ENCODE measurements at places on chromosomes 12 and 14. TPM values are rescaled to one million over a fixed set of nuclear protein-coding genes. Genes with fewer than 3 reads are reported as not detected.

DNA sequence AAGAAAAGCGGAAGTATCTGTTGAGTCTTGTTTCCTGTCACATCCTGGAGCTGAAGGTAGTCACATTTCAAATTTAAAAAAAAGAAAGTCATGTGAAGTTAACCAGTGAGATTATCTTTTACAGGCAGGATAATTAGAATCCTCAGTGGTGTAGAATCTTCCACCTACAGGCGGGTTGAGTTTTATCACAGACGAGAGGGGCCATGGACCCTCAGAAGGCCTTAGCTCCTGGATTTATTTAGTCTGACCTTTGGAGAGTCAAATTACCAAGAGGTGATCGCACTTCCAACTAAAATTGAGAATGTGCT lies 13.0 kb upstream of the GNG2 start:
- ATAC-seq, result no peak

DNA sequence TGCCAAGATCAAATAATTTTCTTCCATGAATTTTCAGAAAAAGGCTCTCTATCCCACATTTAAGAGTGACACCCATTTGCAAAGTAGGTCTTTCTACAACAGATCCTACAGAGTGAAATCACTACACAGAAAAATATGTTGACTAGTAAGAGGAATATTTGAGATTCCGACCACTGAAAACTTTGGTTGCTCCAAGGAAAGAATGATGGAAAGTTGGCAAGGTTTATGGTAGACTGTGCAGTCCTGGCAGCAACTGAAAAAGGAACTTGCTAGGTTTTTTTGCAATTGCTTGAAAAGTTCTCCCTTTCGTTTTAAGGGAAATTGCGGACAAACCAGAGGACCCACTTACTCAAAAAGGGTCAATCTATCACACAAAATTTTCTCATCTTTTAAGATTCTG lies 83.1 kb upstream of the TSPAN8 start:
- no peak for ATAC-seq

- ATAC-seq, result no peak
Observed at GRCh38 chr12:77072833-77073495, 7.6 kb upstream of the E2F7 start.

DNA sequence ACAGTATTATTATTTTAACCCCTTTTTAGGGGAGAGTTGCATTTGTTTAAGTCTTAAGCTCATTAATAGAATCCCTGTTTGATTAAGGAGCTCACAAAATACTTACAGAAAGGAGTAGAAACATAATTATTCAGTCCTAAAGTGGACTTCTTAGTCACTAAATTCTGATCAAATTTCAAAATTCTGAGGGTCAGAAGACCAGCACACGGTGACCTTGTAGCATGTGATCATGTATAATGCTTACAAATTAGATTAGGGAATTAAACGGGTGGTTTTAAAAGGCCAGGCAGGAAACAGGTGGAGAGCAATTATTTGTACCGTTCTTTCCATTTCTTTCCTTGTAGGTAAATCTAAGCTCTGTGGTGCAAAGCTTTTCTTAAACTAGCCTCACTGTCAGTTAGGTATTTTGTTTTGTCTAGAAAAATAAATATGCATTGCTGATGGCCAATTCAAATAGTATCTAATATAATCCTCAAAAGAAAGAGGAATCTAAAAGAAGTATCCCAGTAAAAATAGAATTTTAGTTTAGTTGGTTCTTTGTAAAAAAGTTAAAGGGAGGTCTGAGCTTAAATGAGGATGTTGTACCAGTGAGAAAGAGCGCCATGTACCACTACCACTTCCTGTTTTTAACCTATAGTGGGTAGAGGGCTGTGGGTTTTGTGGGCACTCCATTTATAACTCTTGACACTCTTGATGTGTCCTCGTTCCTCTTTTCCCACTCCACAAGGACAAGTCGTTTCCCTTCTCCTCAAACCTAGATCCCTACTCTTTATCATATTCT lies 51.1 kb downstream of the SLC38A1 start:
- no peak for ATAC-seq

DNA sequence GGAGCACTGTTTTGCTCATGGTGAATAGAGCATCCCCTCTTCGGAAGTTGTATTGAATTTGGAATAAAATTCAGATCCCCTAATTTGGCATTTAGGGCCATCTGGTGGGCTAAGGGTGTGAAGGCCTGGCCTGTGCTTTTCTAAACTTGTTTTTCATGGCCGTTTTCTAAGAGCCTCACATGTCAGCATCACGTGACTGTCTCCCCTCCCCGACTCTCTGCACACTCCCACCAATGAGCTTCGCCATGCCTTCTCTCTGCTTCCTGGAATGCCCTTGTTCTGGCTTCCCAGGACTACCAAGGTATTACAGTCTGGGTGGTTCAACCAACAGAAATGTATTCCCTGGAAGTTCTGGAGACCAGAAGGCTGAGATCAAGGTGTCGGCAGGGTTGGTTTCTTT lies 85.3 kb downstream of the PRIMA1 start:
- no peak for ATAC-seq

The TAS2R7 gene
- total RNA-seq, result not detected

The SLC7A7 gene
- 0.41 TPM for total RNA-seq

The COCH gene
- 4.4 TPM for total RNA-seq

The KRT72 gene
- total RNA-seq, result 0.21 TPM

DNA sequence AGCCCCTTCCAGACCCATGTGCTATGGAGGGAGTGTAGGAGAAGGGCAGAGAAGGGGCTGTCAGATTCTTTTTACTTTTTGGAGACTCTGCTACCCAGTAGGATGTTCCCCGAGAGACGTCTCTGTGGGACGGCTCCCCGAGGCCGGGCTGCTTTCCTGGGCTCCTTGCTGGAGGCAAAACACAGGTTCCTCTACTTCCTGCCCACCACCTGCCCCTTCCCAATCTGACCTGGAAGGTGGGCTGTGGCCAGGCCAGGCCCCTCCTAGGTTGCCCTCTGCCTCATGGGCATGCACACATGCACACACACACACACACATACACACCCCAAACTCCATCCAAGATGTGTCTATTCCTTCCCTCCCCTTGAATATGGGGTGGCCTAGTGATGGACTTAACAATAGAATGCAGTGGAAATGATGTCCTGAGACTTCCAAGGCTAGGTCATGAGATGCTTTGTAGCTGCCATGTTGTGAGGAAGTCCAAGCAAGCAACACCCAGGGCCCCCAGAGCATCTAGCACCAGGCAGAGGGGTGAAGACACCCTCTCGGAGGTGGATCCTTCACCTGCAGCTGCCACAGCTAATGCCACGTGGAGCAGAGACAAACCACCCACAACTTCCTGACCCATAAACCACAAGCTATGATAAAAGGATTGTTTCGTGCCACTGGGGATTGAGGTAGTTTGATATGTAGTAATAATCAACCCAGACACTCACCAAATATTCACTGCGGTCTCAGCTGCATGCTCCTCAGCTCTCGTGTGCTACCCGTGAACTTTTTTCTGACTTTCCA lies 1.6 kb upstream of the ASB2 start:
- ATAC-seq, result no peak

DNA sequence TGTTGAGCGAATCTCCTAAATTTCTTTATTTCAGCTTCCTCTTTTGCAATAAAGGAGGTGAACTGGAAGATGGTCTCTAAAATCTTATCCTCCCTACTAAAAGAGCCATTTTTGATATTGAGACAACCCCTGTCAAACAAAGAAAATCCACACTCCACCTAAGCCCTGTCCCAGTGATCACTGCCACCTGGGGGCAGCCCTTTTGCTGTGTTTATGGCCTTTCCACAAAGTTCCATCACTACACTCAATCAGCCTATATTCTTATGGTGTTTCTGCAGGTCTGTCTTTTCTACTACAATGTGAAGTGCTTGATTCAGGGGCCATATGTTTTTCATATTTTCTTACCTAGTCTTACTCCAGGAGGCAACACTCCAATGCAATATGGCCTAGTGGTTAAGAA lies 163.7 kb downstream of the BMP4 start:
- ATAC-seq, result no peak

The VAMP1 gene
- total RNA-seq, result 22.7 TPM

The CRIP1 gene
- 6.5 TPM for total RNA-seq

DNA sequence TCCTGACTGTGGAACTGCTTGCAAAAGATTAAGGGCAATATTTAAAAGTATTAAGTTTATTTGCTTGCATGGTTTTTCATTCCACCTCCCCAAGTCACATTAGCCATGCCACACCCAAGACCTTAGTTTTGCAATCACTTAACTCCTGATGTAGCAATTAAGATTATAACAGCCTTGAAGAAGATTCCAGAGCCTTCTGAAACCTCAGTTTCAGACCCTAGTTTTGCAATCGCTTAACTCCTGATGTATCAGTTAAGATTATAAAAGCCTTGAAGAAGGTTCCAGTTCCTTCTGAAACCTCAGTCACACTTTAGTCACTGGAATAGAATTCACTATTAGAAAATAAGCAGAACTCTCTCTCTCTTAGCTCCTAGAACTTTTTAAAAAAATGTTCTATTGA lies 42.7 kb upstream of the DCN start:
- no peak for ATAC-seq

GRCh38 chr12:76084863-76085519 lies 506 bp upstream of the NAP1L1 start:
- peak; percentile 78 for ATAC-seq
